ENCODE measurements at places on chromosomes 4 and X.

DNA sequence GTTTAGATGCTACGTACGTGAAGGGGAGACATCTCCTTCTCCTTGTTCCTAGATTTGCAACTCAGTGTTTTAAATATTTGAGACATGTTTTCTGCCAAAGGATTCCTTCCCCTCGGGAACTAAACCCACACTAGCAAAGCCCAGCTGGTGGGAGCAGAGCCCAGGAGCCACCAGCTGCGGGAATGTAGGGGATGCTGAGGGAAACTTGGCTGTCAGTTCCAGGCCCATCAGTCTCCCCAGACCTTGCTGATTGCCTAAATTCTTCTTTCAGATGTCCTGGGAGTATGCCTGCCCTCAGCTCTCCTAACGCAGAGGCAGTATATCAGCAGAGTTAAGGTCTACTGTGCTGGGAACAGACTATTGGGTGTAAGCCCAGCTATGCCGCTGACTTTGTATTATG is 630.0 kb upstream of the TENM3 start:
- DNase-seq, result no peak

DNA sequence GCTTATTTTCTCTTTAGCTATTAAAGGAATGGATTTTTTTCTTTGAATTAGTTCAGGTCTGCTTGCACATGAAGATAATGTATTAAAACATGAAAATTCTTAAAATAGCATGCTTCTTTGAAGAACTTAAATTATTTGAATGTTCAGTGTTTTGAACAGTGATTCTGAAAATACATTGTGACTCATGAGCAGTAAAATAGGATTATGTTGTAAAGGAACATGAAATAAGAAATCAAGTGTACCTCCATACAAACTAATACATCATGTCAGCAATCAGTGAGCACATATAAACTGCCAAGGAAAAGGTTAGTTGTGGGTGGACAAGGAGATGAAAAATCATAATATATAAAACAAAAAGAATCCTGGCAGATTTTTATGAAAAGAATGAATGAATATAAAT is 66.1 kb downstream of the SNX25 start:
- DNase-seq, result no peak

- no peak for DNase-seq
These were observed 22.0 kb upstream of the ZCCHC4 start for GRCh38 chr4:25290490-25291067.

DNA sequence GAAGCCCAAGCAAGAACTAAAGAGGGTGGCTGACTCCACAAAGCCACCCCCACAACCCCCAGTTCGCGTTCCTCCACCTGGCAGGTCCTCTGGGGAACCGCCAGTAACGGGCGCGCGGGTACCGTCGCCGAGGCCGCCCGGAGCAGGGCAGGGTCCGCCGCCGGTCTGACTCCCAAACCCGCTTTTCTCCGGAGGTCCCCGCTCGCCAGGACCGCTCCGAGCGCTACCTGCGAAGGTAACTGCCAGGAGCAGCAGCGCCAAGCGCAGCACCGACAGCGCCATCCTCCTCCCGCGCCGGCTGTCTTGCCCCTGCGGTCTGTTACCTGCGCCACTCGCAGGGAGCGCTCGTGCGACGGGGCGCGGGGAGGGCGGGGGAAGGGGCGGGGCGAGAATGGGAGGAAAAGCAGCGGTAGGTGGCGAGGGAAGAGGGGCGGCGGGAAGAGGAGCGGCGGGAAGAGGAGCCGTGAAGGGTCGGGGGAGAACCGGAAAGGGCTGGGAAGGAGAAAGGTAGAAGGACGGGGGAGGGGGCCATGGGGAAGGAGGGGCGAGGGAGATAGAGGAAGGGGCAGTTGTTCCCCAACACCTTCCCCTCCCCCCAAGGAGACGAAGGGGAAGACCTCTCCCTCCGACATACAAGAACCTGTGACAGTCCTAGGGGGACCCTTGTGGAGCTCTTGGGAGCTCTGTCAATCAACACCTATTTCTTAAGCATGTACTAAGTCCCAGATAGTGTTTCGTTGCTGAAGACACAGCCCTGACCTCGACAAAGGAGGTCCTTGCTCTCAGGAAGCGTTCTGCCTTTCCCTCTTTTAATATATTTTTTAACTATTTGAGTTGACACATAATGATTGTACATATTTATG is at the start of gene SPINK2:
Gene SPINK2, minus strand, starts transcription at position 321 of the 863 bp plus-strand sequence. Its CDS starts 39 bp downstream, at position 282.
- peak; percentile 65 for DNase-seq

DNA sequence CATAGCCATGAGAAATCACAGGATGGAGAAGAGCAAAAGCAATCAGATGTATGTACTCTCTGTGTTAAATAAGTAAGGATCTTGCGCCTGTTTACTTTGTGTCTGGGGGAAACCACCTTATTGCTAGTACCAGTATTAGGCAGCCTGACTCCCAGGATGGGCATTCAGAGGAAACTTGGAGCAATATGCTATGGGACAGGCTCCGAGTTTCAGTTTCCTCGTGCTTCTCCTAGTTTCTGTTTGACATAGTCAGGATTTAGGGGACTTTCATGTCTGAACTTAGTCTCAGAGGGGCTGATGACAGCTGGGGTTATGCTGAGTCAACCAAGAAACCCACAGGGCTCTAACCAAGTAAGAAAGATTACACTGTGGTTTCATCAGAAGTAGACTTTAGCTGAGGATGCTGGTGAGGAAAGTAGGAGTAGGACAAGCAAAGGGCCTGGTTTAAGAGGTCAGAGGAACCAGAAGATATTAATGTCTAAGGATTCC is 13.5 kb downstream of the NSUN7 start:
- DNase-seq, result peak; percentile 45

GRCh38 chr4:105652286-105652888 is 56.1 kb downstream of the INTS12 start:
- DNase-seq, result no peak

DNA sequence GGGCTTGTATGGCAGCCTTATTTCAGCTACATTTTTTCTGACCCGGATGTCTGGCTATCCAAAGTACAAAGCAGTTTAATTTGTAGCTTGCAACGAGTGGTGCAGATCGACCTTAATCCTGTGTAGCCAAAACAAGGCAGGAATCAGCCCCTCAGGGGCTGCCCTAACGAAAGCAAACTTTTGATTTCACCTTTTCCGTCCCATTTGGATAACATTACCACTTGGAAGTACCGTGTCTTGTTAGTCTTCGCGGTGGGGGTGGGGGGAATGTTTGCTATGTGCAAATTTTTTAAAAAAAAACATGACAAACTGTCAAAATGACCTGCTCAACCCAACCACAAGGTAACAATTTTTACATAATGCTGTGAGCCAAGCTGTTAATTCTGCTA is 766 bp upstream of the DNAJB14 start:
- no peak for DNase-seq

DNA sequence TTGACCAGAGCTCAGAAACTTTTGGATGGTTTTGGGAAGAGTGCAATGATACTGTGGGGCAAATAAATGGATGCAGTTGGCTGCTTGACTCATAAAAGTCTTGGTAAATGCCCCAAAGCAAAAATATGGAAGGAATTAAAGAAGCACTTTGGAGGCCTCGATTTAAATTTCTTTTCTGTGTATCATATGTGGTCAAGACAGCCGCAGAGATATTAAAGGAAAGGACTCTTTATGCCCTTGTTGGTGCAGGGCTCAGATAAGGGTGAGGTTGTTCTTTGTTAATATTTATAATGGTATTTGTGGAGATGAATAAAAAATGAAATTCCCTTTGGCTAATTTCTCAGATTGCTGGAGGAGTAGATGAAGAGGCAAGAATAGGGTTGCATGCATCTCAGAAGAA is 90.2 kb downstream of the NHS start:
- no peak for DNase-seq

DNA sequence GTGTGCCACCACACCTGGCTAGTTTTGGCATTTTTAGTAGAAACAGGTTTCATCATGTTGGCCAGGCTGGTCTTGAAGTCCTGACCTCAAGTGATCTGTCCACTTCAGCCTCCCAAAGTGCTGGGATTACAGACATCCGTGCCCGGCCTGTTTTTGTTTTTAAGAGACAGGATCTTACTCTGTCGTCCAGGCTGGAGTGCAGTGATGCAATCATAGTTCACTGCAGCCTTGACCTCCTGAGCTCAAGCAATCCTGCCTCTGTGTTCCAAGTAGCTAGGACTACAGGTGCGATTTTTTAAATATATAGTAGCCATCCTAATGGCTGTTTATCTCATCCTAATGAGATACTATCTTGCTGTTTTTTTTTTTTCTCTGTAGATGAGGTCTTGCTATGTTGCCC is 47.6 kb downstream of the RNF212 start:
- DNase-seq, result no peak

DNA sequence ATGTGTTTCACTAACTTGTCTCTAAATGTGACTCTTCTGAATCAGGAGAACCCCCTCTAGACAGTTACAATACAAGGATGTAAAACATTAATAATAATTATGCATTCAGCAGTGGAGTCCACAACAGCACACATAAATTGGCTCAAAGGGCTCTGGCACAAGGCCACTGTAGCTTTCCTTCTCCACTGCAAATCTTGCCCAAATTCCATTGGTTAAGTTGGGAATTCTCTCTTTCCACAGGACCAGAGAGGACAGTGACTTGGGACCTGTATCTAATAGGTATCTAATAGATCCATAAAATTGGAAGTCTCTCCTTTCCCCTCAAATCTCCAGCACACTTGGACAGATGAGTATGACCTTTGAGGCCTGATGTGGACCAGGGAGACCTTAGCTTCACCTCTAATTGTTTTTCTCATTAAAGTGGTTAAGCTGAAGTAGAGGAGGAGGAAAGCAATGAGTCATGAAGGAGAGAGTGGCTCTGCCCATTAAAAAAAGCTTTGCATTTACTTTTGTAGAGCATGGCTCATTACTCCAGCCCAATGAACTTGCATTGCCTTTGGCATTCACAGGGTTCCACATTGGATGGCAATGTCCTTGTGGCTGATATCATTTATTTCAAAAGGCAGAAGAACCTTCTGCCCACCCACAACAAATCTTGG is 72.3 kb upstream of the SH3RF1 start:
- DNase-seq, result no peak

DNA sequence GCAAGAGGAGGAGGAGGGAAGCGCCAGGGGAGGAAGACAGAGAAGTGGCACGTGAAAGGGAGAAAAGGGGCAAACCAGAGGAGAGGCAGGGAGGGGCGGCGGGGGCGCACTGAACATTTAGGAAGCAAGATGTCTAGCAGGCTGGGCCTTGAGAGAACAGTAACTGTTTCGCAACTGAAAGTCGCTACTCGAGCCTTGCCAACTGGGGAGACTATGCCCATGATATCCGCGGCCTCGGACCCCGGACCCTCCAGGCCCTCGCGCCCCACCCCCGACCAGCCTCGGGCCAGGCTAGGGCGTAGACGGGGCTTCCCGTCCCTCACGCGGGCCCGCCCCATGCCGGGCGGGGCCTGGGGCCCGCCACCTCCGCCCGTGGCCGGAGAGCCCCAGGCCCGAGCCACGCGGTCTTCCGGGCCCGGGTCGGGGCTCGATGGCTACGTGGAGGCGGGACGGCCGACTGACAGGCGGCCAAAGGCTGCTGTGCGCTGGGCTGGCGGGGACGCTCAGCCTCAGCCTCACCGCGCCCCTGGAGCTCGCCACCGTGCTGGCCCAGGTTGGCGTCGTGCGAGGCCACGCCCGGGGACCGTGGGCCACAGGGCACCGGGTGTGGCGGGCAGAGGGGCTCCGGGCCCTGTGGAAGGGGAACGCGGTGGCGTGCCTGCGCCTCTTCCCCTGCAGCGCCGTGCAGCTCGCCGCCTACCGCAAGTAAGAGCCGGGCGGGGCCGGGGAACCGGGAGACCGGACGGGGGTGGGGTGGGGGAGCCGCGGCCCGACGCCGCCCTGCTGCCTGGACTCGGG is at the start of gene SLC25A43:
Gene SLC25A43, plus strand, starts transcription at position 363 of the 798 bp plus-strand sequence. Its CDS starts 68 bp downstream, at position 431.
- peak; percentile 38 for DNase-seq

DNA sequence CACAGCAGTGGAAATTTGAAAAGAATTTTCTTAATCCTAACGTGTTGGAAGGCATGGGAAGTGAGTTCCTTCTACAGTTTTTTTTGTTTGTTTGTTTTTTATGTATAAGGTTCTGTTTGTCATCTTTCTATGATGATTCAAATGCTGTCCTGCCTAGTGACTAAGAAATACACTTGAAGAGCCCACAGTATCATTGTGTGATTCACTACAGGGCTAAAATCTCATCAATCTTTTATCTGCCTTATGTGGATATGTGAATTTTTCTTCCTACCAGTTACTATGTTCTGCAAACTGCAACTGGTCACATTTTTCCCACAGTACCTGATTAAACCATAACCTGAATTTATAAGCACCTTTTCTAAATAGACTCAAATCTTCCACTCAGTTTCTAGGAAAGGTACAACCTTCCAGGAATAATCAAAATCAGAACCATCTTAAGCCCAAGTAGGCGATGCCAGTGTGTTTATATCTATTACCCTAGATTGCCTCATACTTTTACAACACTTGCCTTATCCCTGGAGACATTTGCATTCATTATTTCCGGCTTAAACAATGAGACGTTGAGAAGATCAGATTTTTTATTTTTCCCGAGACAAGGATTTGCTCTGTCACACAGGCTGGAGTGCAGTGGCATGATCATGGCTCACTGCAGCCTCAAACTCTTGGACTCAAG is 214.6 kb upstream of the GALNT7 start:
- DNase-seq, result no peak

DNA sequence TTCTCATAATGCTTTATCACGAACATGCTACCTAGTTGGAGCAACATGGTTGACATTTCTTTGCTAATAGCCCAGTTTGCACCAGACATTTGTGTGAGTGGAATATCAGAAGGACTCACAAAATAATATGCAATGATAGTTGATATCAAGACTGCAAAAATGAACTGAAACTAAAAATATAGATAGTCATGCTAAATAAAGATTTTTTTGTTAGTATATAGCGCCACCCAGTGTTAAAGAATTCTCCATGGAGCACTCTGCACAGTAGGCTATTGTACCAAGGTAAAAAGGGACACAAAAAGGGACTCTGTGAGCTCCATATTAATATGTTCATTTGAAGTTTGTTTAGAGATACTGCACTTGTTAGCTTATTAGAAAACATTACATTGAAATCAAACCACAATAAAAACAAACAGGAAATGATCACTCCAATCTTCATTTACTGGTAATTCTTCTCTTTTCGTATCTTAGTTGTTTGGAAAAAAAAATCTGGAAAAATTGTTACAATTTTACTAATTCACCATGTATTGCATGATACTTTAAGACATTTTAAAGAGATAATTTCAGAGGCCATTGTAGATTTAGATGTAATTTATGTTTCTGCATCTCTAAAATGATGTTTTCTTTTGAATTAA is 1509.6 kb downstream of the ADGRL3 start:
- DNase-seq, result no peak

DNA sequence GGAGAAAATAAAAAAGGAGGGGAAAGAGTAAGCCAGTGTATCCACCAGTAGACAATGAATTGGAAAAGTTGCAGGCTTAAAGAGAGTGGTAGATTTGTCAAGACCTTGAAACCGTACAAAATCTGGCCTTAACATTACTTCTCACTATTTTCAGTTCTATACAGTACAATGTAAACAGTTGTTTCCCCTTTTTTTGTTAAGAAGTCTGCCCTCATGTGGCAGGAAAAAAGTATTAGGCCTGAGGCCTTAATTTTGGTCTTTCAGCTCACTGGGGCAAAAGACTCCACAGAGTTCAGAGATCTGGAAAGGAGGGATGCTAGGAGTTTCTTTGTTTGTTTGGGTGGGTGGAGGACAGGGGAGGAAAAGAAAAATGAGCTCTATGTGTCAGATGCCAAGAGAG is 92.8 kb upstream of the CCDC160 start:
- no peak for DNase-seq

- no peak for DNase-seq
These were observed 47.5 kb downstream of the PABPC4L start for GRCh38 chr4:134154097-134154496.

All from activated naive CD8-positive, alpha-beta T cell treated with anti-CD3 and anti-CD28 coated beads for 36 hours (primary cell).